ENCODE measurements at places on chromosomes 16 and 17. TPM values are rescaled to one million over a fixed set of nuclear protein-coding genes. Genes with fewer than 3 reads are reported as not detected.
A peak's percentile ranks its signal among the peaks of the same experiment; 100 is the strongest.

DNA sequence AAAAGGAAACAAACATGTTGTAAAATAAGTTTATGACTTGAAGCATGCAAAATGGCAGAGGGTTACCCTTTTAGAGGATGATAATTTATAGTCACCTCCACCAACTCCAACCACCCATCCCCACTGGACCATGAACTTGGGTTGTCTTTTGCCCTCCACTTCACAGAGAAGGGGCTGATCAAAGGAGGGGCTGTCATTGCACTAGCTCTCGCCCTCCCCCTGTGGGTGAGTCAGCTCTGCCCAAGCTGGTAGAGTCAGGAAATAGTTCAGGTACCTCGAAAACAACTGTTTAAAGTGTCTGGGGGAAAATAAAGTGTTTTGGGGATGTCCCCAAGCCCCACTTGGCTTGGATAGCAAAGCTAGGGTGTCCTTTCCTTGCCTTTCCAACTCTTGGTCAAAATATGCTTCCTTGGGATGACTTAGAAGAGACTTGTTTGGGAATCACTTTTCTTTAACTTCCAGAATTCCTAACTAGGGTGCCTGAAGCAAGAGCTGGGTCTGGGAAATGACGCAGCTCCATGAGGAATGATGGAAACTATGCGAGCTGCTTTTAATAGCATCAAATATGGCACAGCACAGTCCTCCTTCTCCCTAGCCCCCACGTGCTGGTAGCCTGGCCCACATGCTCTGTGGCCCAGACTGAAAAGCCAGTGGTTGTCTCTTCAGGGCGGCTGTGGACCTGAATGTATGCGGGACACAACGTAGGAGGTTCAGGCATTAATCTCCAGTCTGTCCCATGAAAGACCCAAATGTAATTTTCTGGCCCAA is 40.7 kb downstream of the TBX4 start:
- no peak overlapping the region for H3K4me3 ChIP-seq
- H3K36me3 ChIP-seq, result no peaks in the 10 kb centered on the region
- peaks cover 19% of the 10 kb centered on the region for H3K4me1 ChIP-seq
- peak overlapping the region; percentile 55 for H3K27ac ChIP-seq

DNA sequence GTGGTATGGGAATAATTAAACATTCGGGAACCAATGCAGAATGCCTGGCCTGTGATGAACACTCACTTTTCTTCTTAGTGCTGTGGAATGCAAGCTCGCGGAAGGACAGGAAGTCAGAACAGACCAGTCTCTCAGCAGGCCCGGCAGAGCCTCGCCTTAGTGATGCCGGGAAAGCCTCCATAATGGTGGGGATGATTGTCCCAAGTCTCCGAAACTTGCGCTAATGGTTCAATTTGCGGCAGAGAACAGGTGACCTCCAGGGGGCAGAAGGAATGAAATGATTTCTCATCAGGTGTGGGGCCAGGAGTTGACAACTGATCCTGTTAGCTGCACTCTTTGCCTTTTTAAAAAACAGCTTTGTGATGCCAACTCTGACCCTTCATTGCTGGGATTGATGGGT is 170.6 kb downstream of the GSG1L start:
- no peaks in the 10 kb centered on the region for H3K27me3 ChIP-seq
- H3K4me3 ChIP-seq, result no peak overlapping the region
- no peaks in the 10 kb centered on the region for H3K36me3 ChIP-seq
- H3K4me1 ChIP-seq, result no peaks in the 10 kb centered on the region

Gene PERCC1
- not detected for polyA plus RNA-seq

Gene SLC13A2
- polyA plus RNA-seq, result not detected

DNA sequence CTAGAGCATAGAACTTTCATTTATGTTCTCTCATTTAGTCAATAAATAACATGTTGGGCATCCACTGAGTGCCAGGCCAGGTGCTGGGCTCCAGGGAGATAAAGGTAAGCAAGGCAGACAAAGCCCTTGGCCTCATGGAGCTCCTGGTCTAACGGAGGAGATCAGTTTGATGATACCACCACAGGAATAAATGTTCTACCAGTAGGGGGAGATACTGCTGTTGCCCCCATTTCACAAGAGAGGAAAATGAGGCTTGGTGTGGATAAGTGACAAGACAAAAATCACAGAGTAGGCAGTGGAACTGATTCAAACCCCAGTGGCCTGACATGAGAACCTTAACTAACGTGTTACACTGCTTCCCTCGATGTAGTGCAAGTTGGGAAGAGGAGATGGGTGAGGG is 80.4 kb upstream of the ERCC4 start:
- no peak overlapping the region for H3K4me3 ChIP-seq
- no peak overlapping the region for H3K27ac ChIP-seq
- DNase-seq, result no peak

Gene ZC3H7A
- 31.9 TPM for polyA plus RNA-seq

GRCh38 chr17:78111727-78112517 is 16.6 kb downstream of the TMC6 start:
- no peak overlapping the region for H3K27ac ChIP-seq
- H3K4me1 ChIP-seq, result no peaks in the 10 kb centered on the region
- 0 out of 2 replicates have a peak, but pooled peaks cover 6% of the 10 kb centered on the region for H3K27me3 ChIP-seq
- DNase-seq, result no peak
- H3K4me3 ChIP-seq, result no peak overlapping the region

DNA sequence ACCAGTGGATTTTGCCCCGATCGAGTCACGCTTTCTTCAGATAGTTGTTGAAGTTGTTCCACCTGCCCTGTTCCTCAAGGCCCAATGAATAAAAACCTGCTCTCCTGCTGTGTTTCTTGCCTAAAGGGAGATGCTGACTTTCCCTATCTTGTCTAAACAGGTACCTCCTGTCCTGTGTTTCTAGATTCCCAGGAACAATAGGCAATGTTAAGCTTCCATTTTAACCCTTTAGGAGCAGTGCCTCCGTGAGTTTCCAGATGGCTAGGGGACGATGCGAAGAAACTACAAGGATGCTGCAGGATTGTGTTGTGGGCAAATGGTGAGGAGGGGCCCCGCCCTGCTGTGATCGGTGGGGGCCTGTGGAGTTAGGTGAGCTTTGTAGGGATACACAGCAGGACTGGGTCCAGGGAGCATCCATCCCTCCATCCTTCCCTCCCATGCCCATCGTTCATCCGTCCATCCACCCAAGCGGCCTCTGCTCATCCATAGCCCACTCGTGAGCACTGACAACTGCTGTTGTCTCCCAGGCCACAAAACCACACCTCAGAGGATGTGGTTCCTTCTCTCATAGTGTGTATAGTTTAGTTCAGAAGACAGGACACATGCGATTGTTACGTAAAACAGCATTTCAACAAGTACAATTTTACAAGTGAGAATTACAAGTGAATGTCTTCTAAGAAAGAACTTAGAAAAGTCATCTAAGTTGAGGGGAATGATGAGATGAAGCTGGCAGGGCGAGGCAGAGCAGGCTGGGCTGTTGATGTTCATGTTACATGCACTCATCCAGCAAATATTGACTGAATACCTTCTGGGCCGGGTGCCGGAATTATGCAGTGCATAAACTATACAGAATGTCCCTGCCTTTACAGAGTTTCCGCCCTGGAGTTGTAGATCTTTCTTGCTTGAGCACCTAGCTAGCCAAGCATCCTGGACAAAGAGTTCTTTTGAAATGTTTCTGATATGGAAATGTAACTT is 5.2 kb downstream of the ARSG start:
- H3K27ac ChIP-seq, result no peak overlapping the region
- peaks cover 28% of the 10 kb centered on the region for H3K27me3 ChIP-seq
- no peaks in the 10 kb centered on the region for H3K36me3 ChIP-seq
- no peak for DNase-seq

- H3K27me3 ChIP-seq, result no peaks in the 10 kb centered on the region
- DNase-seq, result no peak
- no peak overlapping the region for H3K27ac ChIP-seq
- no peaks in the 10 kb centered on the region for H3K36me3 ChIP-seq
Observed at GRCh38 chr16:48511716-48512115, 98.3 kb downstream of the N4BP1 start.

DNA sequence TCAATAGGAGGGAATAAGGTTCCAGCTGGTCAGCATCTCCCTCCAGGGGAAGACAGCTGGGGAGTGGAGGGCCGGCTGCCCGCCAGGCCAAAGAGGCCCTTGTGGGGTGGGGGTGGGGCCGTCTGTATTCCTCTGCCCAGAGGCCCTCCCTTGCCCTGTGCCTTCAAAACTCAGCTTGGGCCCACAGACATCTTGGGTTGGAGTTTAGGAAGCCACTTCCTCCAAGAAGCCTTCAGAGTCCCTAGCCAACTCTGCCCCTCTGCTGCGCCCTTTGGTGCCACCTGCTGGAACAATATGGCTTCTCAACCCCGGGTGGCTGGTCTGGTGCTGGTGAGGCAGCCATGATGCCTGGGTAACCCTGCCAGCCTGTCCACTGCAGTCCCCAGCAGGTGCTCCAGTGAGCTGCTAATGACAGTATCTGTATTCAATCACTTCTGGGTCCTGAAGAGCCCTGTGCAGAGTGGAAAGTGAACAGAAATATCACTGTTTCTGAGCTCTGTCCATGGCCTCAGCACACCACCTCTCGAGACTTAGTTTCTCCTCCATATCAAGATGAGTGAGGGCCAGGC is 16.7 kb downstream of the HSD11B2 start:
- H3K27me3 ChIP-seq, result no peaks in the 10 kb centered on the region
- no peak overlapping the region for H3K4me3 ChIP-seq
- no peak overlapping the region for H3K27ac ChIP-seq
- DNase-seq, result peak; percentile 70
- H3K4me1 ChIP-seq, result peaks cover 32% of the 10 kb centered on the region

Gene ZG16
- not detected for polyA plus RNA-seq

DNA sequence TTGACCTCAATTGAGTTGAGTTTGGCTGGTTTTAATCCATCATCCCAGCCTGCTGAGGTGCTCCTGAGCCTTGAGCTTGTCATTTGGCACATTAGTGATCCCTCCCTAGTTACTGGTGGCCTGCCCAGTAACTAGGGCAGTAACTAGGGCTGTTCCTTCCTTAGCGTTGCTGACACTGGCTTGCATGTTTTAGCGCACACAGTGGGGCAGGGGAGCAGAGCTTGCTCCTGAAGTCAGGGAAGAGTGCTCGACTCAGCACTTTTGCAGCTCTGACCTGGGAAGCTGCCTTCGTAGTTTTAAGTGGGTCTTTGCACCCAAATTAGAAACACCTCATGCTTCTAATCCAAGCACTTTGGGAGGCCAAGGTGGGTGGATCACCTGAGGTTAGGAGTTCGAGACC is 15.7 kb downstream of the CCDC42 start:
- no peaks in the 10 kb centered on the region for H3K27me3 ChIP-seq
- H3K36me3 ChIP-seq, result no peaks in the 10 kb centered on the region
- H3K4me3 ChIP-seq, result no peak overlapping the region
- DNase-seq, result no peak
- no peaks in the 10 kb centered on the region for H3K4me1 ChIP-seq

Gene ALDH3A1
- 0.79 TPM for polyA plus RNA-seq

GRCh38 chr17:18910881-18911280 is 41.1 kb upstream of the SLC5A10 start:
- H3K36me3 ChIP-seq, result peaks cover 5% of the 10 kb centered on the region
- no peak overlapping the region for H3K4me3 ChIP-seq
- no peak overlapping the region for H3K27ac ChIP-seq

DNA sequence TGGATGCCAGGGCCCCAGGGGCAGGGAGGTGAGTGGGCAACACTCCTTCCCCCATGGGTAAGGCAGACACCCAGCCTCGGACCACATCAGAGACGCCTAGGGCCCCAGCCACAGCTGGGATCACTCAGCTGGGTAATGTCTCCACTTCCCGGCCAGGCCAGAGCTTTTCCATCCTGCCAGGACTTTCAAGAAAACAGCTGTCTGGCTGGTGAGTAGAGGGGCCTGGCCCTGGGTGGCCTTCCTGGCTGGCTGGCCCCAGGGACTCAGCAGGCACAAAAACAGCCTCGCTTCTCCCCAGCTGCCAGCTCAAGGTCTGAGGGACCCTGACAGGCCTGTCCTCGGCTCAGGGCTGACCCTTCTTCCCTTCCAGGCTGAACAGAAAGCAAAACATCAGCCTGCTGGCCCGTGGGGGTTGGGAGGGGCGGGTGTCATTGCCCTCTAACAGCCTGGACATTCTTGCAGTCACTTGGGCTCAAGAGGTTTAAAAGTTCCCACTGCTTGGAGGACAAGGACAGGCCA is 45.3 kb upstream of the JPH3 start:
- no peak overlapping the region for H3K4me3 ChIP-seq
- H3K36me3 ChIP-seq, result no peaks in the 10 kb centered on the region
- no peaks in the 10 kb centered on the region for H3K4me1 ChIP-seq

DNA sequence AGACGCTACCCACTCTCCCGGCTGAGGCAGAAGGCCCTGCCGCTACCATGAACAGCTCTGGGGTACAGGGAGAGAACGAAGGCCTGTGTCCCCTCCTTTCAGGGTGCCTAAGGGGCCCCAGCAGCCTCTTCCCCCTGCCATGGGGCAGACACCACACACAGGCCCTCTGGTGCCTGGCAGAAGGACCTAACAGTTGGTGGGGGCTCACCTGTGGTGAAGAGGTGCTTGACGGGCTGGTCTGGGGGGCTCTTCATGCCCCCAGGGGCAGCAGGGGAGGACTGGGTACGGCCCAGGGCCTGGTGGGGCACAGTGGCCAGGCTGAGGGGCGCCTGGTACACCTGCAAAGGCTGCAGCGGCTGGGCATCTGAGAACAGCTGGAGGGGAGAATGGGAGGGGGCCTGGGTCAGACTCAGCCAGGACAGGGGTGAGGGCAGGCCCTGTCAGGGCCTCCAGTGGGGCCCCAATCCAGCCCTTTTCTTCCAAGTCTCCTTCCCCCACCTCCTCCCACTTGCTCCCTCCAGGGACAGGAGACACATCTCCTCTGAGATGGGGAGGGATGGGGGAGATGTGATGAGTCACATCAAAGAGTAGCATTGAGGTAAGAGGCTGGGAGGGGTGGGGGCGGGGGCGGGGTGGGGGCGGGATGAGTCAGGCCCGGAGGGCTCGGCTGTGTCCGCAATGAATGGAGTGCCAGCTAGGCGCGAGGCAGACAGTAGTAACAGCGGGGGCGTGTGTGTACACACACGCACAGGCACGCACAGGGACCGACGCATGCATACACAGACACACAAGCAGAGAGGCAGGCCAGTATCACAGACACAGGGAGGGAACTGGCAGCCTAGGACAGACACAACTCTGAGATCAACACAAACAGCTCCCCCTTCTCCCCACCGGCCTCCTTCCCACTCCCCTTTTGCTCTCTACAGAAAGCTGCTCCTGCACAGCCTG is 16.1 kb downstream of the G6PC3 start:
- H3K4me3 ChIP-seq, result no peak overlapping the region
- peaks cover 4% of the 10 kb centered on the region for H3K36me3 ChIP-seq
- no peaks in the 10 kb centered on the region for H3K27me3 ChIP-seq
- peak; percentile 81 for DNase-seq
- peaks cover 12% of the 10 kb centered on the region for H3K4me1 ChIP-seq
- H3K27ac ChIP-seq, result no peak overlapping the region

Gene DNAH3
- not detected for polyA plus RNA-seq
